CD4-positive, alpha-beta T cell treated with Interleukin-21 for 1 hour (primary cell): ENCODE measurements at places on chromosomes 4 and X.

- DNase-seq, result no peak
Observed at GRCh38 chr4:28176942-28177341, 1316.3 kb downstream of the STIM2 start.

DNA sequence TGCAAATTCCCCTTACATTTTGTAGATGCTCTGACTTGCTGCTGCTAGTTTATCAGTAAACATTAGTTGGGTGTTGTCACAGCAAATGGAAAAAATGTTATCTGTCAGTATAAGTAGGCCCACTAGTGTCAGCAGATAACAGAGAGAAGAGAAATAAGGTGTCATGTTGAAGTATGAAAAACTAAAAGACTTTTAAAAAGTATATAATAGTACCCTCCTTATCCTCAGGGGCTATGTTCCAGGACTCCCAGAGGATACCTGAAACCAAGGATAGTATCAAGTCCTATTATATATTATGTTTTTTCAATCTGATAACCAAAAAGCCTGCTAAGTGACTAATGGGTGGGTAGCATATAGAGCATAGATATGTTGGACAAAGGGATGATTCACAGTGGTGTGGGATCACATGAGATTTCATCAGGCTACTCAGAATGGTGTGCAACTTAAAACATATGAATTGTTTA, 11.6 kb upstream of the BMP2K start:
- DNase-seq, result no peak

GRCh38 chr4:5524446-5525299, 183.7 kb downstream of the EVC2 start:
- no peak for DNase-seq

GRCh38 chr4:61204353-61205060, 4.4 kb downstream of the ADGRL3 start:
- no peak for DNase-seq

DNA sequence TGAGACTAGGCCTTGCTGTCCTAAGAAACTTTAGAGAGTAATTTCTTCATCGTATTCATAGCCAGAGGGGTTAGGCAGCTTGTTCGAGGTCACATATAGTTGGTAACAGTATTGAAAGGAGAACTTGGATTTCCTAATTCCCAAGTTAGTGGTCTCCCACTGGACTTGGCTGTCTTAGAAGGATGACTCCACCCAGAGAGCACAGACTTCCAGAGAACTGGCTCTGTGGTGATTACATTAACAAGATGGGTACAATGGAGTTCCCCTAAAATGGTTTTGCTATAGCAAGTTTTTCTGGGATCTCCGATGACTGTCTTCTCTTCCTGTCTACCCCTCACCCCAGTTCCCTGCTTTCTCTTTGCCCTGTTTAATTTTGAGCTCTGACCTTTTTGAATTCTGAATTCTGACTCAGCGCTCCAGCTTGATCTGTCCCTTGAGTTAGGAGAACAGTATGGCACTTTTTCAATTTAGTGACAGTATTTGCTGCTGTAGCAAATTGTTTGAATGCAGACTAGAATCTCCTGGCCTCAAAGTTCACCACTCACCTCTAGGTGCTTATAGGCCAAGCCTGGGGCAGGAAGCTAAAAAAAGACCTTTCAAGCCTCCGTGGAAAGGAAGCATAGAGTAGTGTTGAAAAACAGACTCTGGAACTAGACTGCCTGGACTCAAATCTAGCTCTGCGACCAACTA, 6.9 kb downstream of the MSN start:
- DNase-seq, result peak; percentile 45

- no peak for DNase-seq
Observed at GRCh38 chr4:87950936-87951511, 24.5 kb upstream of the SPP1 start.
